A549 treated with AZD2906 at 1 μM for 4 hours (cell line): ENCODE measurements at places on chromosomes 2 and 18. TPM values are rescaled to one million over a fixed set of nuclear protein-coding genes. Genes with fewer than 3 reads are reported as not detected.

RDH14 gene
- 34.5 to 40.4 TPM (median 39.3 TPM) in 5 replicates for total RNA-seq

FLACC1 gene
- 0.14 to 0.20 TPM (median 0.17 TPM) in 3 of 5 replicates, not detected in the others for total RNA-seq

CYTIP gene
- total RNA-seq, result 0.05 to 0.10 TPM (median 0.08 TPM) in 3 of 5 replicates, not detected in the others

DSEL gene
- 0.34 to 0.51 TPM (median 0.40 TPM) in 5 replicates for total RNA-seq

LYG1 gene
- 1.0 to 2.2 TPM (median 1.7 TPM) in 5 replicates for total RNA-seq

ARHGAP28 gene
- 0.09 to 0.17 TPM (median 0.13 TPM) in 4 of 5 replicates, not detected in the other for total RNA-seq

CHRNG gene
- not detected in 5 replicates for total RNA-seq

TM4SF20 gene
- total RNA-seq, result 5.6 to 8.1 TPM (median 7.3 TPM) in 5 replicates

ANKRD53 gene
- 0.06 to 0.16 TPM (median 0.12 TPM) in 4 of 5 replicates, not detected in the other for total RNA-seq

ICA1L gene
- 1.1 to 2.6 TPM (median 1.7 TPM) in 5 replicates for total RNA-seq

CCDC121 gene
- total RNA-seq, result 3.4 to 4.4 TPM (median 4.0 TPM) in 5 replicates

CNGA3 gene
- total RNA-seq, result 0.02 to 0.11 TPM (median 0.03 TPM) in 4 of 5 replicates, not detected in the other

MALL gene
- 115 to 148 TPM (median 127 TPM) in 5 replicates for total RNA-seq

WDR12 gene
- total RNA-seq, result 51.7 to 68.8 TPM (median 61.5 TPM) in 5 replicates

YIPF4 gene
- total RNA-seq, result 36.3 to 52.5 TPM (median 48.2 TPM) in 5 replicates

HOXD9 gene
- 0.83 to 1.6 TPM (median 1.2 TPM) in 5 replicates for total RNA-seq

MPP4 gene
- total RNA-seq, result 0.05 to 0.24 TPM (median 0.07 TPM) in 4 of 5 replicates, not detected in the other

UGT1A4 gene
- 0.06 to 0.11 TPM (median 0.06 TPM) in 3 of 5 replicates, not detected in the others for total RNA-seq

PAPOLG gene
- total RNA-seq, result 6.8 to 10.6 TPM (median 8.7 TPM) in 5 replicates

IER3IP1 gene
- 16.3 to 33.6 TPM (median 18.2 TPM) in 5 replicates for total RNA-seq

COL4A3 gene
- 0.60 to 0.96 TPM (median 0.80 TPM) in 5 replicates for total RNA-seq

IL1RL2 gene
- total RNA-seq, result 0.05 TPM in 1 of 5 replicates, not detected in the others

RIT2 gene
- not detected in 5 replicates for total RNA-seq

REEP1 gene
- 0.92 to 1.1 TPM (median 1.0 TPM) in 5 replicates for total RNA-seq

CCDC85A gene
- 0.31 to 0.46 TPM (median 0.35 TPM) in 5 replicates for total RNA-seq

PFN4 gene
- 1.4 to 2.5 TPM (median 1.7 TPM) in 5 replicates for total RNA-seq

DSG1 gene
- total RNA-seq, result not detected in 5 replicates

VWA3B gene
- total RNA-seq, result 0.09 to 0.14 TPM (median 0.12 TPM) in 3 of 5 replicates, not detected in the others

BUB1 gene
- total RNA-seq, result 33.7 to 43.6 TPM (median 36.3 TPM) in 5 replicates

GKN2 gene
- total RNA-seq, result 1.9 to 3.2 TPM (median 2.5 TPM) in 5 replicates

NOTO gene
- 0.02 to 0.03 TPM in 2 of 5 replicates, not detected in the others for total RNA-seq

OXER1 gene
- total RNA-seq, result not detected in 5 replicates

LHCGR gene
- total RNA-seq, result not detected in 5 replicates

ATG16L1 gene
- 34.7 to 37.8 TPM (median 36.4 TPM) in 5 replicates for total RNA-seq

RSAD2 gene
- 0.13 to 0.25 TPM (median 0.22 TPM) in 5 replicates for total RNA-seq

RGPD4 gene
- total RNA-seq, result 0.03 to 0.07 TPM (median 0.05 TPM) in 4 of 5 replicates, not detected in the other

CPO gene
- total RNA-seq, result 0.05 to 0.11 TPM (median 0.09 TPM) in 4 of 5 replicates, not detected in the other

GPC1 gene
- 183 to 261 TPM (median 244 TPM) in 5 replicates for total RNA-seq

TMEM169 gene
- total RNA-seq, result 0.22 to 0.37 TPM (median 0.29 TPM) in 5 replicates

IL1A gene
- 0.14 to 0.31 TPM (median 0.24 TPM) in 5 replicates for total RNA-seq

PIAS2 gene
- 6.8 to 8.9 TPM (median 7.6 TPM) in 5 replicates for total RNA-seq

CACNB4 gene
- total RNA-seq, result 0.04 to 0.14 TPM (median 0.10 TPM) in 5 replicates

CABYR gene
- 13.5 to 19.7 TPM (median 14.1 TPM) in 5 replicates for total RNA-seq

EFHD1 gene
- 3.5 to 5.3 TPM (median 4.2 TPM) in 5 replicates for total RNA-seq

TET3 gene
- 8.4 to 10.7 TPM (median 9.9 TPM) in 5 replicates for total RNA-seq

HOXD11 gene
- 5.2 to 6.9 TPM (median 6.5 TPM) in 5 replicates for total RNA-seq

CD8B2 gene
- total RNA-seq, result not detected in 5 replicates

FBLN7 gene
- 0.37 to 0.67 TPM (median 0.53 TPM) in 5 replicates for total RNA-seq

ZC3H6 gene
- 0.17 to 0.45 TPM (median 0.38 TPM) in 5 replicates for total RNA-seq

EPB41L5 gene
- total RNA-seq, result 3.4 to 5.1 TPM (median 4.0 TPM) in 5 replicates

MC5R gene
- total RNA-seq, result 0.03 to 0.06 TPM (median 0.05 TPM) in 3 of 5 replicates, not detected in the others

FAM237A gene
- not detected in 5 replicates for total RNA-seq

SLC4A5 gene
- 0.15 to 0.47 TPM (median 0.24 TPM) in 5 replicates for total RNA-seq

PAIP2B gene
- 0.20 to 0.27 TPM (median 0.23 TPM) in 5 replicates for total RNA-seq

MYL12A gene
- 283 to 348 TPM (median 319 TPM) in 5 replicates for total RNA-seq

LMAN2L gene
- total RNA-seq, result 19.1 to 21.2 TPM (median 20.3 TPM) in 5 replicates

PECR gene
- total RNA-seq, result 13.6 to 17.1 TPM (median 15.2 TPM) in 5 replicates

TRIB2 gene
- total RNA-seq, result 0.13 to 1.1 TPM (median 0.80 TPM) in 5 replicates
